ENCODE measurements at places on chromosomes 2 and 18. TPM values are rescaled to one million over a fixed set of nuclear protein-coding genes. Genes with fewer than 3 reads are reported as not detected.

GRCh38 chr2:150426724-150427123 is 60.7 kb downstream of the RND3 start:
- no peaks in the 10 kb centered on the region for H3K36me3 ChIP-seq
- H3K27ac ChIP-seq: no peak overlapping the region
- H3K4me3 ChIP-seq: no peak overlapping the region
- H3K27me3 ChIP-seq: no peaks in the 10 kb centered on the region
- H3K4me1 ChIP-seq: no peaks in the 10 kb centered on the region
- DNase-seq: no peak

DNA sequence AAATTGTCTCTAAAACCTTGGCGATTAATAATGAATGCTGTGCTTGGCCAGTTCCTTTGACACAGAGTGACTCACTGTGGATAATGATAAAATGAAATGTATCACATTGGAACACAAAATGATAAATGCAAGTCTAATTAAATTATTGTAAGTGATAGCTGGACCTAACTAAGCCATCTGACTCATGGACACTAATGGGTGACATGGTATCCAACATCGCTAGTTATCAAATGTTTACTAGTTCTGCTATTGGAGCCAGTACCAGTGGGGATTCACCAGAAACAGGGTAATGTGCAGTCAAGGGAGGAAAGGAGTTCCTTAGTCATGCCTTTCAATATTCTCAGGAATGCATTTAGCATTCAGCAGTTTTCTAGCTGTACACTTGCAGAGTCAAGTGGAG is 736.3 kb upstream of the ACVR2A start:
- no peak for DNase-seq
- H3K4me3 ChIP-seq: no peak overlapping the region
- no peaks in the 10 kb centered on the region for H3K36me3 ChIP-seq
- H3K27me3 ChIP-seq: no peaks in the 10 kb centered on the region

DNA sequence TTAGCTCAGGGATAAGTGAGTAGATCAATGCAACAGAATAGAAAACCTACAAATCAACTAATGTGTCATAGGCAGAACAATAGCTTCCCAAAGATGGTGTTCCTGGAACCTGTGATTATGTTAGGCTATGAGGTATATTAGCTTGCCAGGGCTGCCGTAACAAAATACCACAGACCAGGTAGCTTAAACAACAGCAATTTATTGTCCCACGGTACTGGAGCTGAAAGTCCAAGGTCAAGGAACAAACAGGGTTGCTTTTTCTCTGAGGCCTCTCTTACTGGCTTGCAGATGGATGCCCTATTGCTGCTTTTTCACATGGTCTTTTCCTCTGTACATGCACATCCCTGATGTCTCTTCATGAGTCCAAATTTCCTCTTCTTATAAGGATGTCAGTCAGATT is 354.9 kb downstream of the TNS1 start:
- no peaks in the 10 kb centered on the region for H3K27me3 ChIP-seq
- no peaks in the 10 kb centered on the region for H3K4me1 ChIP-seq

DNA sequence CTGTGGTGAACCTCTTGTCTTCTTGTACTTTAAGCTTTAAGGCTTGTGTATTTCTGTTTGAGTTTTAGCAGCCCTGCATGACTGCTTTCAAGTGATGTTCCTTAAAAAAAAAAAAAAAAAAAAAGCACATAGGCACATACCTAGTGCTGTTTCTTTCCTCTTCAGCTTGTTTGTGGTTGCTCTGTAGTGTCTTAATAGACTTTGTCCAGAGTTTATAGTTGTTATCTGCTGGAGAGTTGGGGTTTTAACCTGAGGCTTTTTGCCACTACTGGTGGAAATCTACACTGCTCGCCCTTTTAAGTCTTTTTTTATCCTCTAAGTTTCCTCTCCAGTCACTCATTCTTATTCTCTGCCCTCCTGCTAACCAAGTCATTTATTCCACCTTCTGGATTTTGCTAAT is 34.5 kb downstream of the AGFG1 start:
- H3K27ac ChIP-seq: no peak overlapping the region
- no peaks in the 10 kb centered on the region for H3K36me3 ChIP-seq
- H3K4me3 ChIP-seq: no peak overlapping the region

DNA sequence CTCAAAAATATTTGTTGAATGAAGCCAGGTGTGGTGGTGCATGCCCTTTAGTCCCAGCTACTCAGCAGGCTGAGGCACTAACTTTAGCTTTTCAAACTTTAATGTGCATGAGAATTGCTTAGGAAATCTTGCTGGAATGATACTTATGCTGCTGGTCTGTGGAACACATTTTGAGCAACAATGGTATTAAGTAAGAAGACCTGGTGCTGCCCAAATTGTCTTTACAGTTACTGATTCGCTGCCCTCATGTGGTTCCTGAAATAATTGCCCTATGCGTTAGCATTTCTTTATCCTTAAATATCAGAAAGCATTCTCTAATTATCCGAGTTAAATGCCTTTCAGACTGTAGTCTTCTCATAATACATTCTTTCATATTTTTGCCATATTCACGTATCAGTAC is 76.0 kb upstream of the SESTD1 start:
- DNase-seq: no peak
- H3K27ac ChIP-seq: no peak overlapping the region
- no peaks in the 10 kb centered on the region for H3K36me3 ChIP-seq
- H3K27me3 ChIP-seq: no peaks in the 10 kb centered on the region
- no peak overlapping the region for H3K4me3 ChIP-seq
- no peaks in the 10 kb centered on the region for H3K4me1 ChIP-seq

DNA sequence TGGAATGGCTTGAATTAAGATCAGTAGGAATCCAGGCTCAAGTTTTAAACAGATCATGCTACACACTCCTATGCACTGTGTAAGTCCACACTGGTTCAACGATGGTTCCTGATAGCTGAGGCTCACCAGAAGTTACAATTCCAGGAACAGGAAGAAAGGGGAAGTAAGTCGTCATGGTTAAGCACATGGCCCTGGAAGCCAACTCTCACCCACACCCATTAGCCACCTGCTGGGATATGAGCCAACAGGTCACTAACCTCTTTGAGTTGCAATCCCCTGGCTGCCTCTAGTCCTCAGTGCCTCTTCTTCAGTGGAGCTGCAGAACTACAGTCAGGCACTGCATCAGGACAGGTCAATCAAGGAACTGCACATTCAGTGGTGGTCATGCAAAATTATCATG is 133.5 kb downstream of the TMEM182 start:
- no peak for DNase-seq
- no peaks in the 10 kb centered on the region for H3K27me3 ChIP-seq
- no peaks in the 10 kb centered on the region for H3K4me1 ChIP-seq
- H3K4me3 ChIP-seq: no peak overlapping the region
- no peak overlapping the region for H3K27ac ChIP-seq

DNA sequence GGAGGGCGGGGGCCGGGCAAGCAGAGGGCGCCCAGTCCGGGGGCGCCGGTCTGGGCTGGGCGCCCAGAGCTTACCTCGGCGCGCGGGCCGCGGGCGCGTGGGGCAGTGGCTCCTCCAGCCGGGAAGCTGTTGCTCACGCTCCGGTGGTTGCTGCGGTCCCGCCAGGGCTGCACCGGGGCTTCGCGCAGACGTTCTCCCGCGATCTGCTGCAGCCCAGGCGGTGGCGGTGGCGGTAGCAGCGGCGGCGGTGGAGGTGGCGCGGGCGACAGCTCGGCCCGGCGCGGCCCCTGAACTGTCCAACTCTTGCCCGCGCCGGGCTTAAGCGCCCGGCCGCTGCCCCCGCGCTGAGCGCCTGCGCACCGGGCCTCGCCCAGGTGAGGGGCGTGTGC is 391 bp downstream of the ZNF385B start:
- no peaks in the 10 kb centered on the region for H3K27me3 ChIP-seq
- no peaks in the 10 kb centered on the region for H3K4me1 ChIP-seq
- peak; percentile 68 for DNase-seq
- no peaks in the 10 kb centered on the region for H3K36me3 ChIP-seq

- H3K4me1 ChIP-seq: peaks cover 4% of the 10 kb centered on the region
- H3K4me3 ChIP-seq: no peak overlapping the region
- H3K27ac ChIP-seq: no peak overlapping the region
- H3K36me3 ChIP-seq: no peaks in the 10 kb centered on the region
These were observed 193.5 kb downstream of the INHBB start for GRCh38 chr2:120539424-120539936.

GRCh38 chr2:38436227-38436664 is 59.2 kb upstream of the ATL2 start:
- no peak overlapping the region for H3K4me3 ChIP-seq
- no peak for DNase-seq
- H3K36me3 ChIP-seq: no peaks in the 10 kb centered on the region
- no peaks in the 10 kb centered on the region for H3K4me1 ChIP-seq
- H3K27ac ChIP-seq: no peak overlapping the region

GRCh38 chr2:151374436-151374835 is 17.0 kb downstream of the TNFAIP6 start:
- H3K36me3 ChIP-seq: no peaks in the 10 kb centered on the region
- H3K27me3 ChIP-seq: no peaks in the 10 kb centered on the region
- no peaks in the 10 kb centered on the region for H3K4me1 ChIP-seq
- H3K27ac ChIP-seq: no peak overlapping the region
- no peak overlapping the region for H3K4me3 ChIP-seq

C2orf66 gene
- not detected for total RNA-seq

HOXD10 gene
- total RNA-seq: not detected

SLC8A1 gene
- 12.4 TPM for total RNA-seq

KCNJ3 gene
- 1.4 TPM for total RNA-seq
